Stimulated activated CD8-positive, alpha-beta memory T cell treated with anti-CD3 and anti-CD28 coated beads, Interleukin-15, amount 100 ng/mL, for 48 hours (primary cell): ENCODE measurements at places on chromosomes 16 and 17.

- no peak for DNase-seq
Observed at GRCh38 chr17:75909051-75909811, 4.5 kb upstream of the MRPL38 start.

DNA sequence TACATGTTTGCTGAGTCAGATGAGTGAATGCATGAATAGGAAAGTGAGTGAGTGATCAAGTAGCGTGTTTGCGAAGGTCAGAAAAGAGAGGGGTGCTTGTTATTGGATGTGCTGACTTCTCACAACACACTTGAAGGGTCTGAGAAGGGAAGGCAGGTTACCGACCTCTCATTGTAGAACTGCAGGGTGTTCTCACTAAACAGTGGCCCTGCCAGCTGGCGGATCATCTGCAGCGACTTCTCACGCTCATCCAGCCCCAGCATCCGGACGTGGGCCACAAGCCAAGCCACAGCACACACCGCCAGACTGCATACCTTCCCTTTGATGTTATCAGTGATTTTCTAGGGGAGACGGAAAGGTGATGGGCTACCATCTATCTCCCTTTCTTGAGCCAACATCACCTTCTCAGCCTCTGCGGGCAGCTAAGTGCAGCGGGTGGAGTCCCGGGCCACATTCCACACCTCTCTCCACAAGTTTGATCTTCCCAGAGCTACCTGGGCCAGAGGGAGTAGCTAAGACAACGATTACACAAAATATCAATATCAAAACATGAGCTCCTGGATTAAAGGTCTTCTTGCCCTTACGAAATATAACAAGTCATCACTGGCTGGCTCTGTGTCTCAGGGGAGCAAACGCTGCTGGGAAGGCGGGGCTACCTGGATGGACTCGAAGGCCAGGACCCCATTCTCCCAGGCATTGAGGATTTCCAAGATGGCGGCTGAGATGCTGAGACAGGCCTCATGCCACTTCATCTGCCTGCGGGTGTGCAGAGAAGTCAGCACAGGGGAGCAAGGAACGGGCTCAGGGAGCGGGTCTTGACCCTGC is 11.0 kb downstream of the CSF3 start:
- DNase-seq: no peak

- no peak for DNase-seq
Observed at GRCh38 chr16:23131931-23132621, 17.2 kb downstream of the USP31 start.

GRCh38 chr16:30397056-30397455 is 1.8 kb downstream of the ZNF48 start:
- no peak for DNase-seq

DNA sequence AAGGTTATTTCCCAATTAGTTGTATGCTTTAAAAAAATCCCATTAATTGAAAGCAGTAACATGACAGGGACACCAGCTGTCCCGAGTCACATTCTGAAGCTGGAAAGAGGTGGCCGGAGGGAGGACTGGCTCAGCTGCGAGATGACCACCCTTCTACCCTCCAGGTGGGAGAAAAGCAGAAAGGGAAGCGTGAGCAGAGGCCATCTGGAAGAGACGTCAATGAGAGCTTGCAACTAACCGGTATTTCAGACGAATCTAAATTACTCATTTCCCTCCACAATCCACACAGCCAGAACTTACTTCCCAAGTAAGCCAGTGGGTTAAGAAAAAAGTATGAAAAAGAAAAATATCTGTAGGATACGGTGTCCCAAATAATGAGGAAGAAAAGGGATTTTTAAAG is 28.5 kb upstream of the SLC38A8 start:
- no peak for DNase-seq

DNA sequence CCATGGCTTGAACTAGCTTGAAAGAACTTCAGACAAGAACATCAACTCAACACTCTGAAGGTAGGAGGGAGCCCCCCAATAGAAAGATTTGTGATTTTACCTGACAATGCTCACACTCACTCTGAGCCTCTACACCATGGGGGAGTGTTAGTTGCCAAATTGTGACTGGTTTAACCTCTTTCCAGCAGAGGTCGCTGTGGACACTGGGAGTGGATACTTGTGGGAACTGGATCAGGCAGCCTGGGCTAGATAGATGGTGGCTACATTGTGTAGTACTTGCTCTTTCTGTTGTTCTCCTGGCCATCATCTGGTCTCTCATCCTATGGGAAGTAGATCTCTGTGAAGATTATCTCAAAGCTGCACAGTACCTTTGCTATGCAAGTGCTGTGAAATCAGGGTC is 2.9 kb downstream of the SMPD3 start:
- DNase-seq: peak; percentile 15

GRCh38 chr16:85216522-85217375 is 104.5 kb upstream of the CIBAR2 start:
- peak; percentile 15 for DNase-seq

GRCh38 chr17:12545877-12546513 is 119.7 kb upstream of the MYOCD start:
- no peak for DNase-seq

DNA sequence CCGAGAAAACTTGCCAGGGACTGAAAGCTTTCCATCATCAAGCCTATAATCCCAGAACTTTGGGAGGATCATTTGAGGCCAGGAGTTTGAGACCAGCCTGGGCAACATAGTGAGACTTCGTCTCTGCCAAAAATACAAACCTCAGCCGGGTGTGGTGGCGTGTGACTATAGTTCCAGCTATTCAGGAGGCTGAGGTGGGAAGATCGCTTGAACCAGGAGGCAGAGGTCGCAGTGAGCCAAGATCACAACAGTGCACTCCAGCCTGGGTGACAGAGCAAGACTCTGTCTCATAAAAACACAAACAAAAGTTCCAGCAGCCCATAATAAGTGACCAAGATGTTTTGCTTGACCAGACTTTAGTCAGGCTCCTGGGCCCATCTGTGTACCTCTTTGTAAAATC is 1.9 kb downstream of the MEAK7 start:
- no peak for DNase-seq

GRCh38 chr17:53525590-53525989 is 297.1 kb upstream of the KIF2B start:
- no peak for DNase-seq

- no peak for DNase-seq
Observed at GRCh38 chr16:72985995-72986394, 61.9 kb downstream of the ZFHX3 start.

GRCh38 chr17:7217113-7217987 is 2.3 kb downstream of the DLG4 start:
- no peak for DNase-seq

DNA sequence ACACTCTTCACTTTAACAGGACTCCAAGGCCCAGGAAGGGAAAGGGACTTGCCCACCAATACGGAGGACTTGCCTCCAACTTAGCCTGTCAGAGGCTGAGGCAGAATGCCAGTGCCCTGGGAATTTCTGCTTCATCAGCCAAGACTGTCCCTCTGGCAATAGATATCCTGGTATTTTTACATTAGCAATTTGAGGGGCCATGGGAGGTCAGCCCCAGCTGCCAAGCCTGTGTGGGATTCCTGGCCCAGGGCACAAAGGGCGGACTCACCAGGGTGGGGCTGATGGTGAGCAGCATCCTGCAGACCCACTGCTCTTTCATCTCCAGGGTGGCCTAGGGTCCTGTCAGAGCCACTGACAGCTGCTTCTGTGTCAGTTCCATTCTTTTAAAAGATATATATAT is 78.3 kb upstream of the CIBAR2 start:
- no peak for DNase-seq

DNA sequence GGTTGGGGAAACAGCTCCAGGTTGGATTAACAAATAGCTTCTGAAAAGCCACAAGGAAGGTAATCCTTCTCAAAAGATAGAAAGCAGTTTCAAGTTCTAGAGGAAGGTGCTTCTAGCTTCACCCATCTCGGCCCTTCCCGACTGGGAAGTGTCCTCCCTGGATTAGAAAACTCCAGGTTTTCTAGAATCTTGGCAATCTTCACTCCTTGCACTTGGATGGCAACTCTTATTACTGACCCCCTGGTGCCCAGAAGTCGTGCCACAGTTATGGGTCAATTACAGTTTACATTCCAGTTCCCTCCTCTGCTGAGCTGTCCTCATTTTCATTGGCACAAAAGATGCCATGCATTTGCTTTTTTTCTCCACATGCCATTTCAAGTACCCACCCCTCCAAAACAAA is 65.6 kb downstream of the SMG6 start:
- DNase-seq: no peak

GRCh38 chr17:16569358-16569712 is 331 bp upstream of the ZNF287 start:
- no peak for DNase-seq

DNA sequence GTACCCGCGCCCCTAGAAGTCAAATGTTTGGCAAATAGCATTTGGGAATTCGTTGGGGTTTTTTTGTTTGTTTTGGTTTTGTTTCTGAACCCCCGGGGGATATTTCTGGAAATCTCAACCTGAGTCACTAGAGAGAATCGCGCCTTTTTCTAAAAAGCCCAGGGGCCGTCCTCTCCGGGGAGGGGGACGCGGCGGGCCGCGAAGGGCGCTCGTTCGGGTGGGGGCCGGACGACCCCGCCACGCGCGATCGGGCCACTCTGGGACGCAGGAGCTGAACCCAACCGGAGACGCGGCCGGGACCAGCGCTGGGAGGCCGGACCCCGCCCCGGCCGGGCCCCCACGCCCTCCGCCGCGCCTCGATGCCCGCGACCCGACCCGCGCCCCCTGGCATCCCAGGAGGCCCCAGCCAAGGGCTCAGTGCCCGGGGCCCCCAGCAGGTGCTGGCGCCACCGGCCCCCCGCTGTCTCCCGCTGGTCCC is 302 bp downstream of the LITAF start:
- DNase-seq: no peak

DNA sequence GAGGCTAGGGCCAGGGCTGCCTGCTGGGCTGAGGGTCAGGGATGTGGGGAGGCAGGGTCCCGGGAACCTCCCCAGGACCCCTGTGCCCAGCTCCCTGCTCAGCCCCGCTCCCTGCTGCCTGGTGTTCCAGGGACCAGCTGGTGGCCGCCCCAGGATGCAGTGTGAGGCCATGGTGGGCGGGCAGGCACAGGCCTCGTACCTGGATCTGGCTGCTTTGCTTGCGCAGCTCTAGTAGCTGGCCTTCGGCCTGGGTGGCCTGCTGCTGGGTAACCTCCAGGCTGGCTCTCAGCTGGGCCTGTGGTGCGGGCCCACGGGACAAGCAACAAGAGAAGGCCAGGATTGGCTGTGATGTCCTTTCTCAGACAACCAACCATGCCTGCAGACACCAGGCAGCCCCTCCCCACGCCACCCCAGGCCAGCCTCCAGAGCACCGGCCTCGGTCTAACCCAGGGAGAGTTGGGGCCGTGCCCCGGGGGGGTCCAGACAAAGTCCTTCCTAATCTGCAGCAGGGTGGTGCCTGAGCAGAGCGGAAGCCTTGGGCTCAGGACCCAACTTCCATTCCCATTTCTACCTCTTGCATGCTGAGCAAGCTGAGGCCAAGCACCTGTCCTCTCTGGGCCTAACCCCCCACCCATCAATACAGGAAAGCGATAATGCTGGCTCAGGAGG is 4.1 kb downstream of the TRIM65 start:
- DNase-seq: no peak

DNA sequence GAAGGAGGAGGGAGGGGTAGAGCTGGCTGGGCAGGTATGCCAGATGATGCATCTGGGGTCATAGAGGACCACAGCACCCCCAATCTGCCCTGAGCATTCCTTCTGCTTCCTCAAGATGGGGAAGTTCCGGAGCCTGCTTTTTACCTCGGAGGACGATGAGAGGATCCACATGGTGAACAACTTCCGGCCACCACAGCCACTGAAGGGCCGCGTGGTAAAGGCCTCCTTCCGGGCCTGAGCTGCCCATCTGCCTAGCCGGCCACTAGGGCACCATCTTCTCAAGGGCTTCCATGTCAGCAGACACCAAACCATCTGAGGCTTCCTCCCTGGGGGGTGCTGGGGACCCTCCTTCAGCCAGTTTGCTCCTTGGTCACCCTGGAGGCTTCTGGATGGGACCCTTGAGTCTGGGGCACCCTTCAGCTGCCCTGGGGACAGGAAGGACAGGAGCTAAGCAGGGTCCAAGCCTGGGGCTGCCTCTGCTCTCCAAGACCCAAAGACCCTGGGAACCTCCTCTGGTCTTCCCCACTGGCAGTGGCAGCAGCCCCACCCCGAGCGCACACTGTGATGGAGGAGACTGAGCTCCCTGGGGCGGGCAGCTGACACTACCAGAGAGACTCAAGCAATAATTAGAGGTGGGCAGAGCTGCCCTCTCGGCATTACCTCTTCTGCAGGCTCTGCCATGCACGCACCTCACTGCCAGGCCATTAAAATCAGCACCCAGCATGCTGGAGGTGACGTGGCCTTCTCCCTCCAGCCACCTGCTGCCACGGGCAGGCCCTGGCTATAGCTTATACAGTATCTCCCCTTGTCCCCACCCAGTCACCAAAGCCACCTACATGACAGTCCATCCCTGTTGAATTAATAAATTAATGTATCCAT is 9.3 kb downstream of the CA7 start:
- DNase-seq: no peak

GRCh38 chr17:48549281-48549630 is 4.3 kb upstream of the HOXB2 start:
- no peak for DNase-seq

DNA sequence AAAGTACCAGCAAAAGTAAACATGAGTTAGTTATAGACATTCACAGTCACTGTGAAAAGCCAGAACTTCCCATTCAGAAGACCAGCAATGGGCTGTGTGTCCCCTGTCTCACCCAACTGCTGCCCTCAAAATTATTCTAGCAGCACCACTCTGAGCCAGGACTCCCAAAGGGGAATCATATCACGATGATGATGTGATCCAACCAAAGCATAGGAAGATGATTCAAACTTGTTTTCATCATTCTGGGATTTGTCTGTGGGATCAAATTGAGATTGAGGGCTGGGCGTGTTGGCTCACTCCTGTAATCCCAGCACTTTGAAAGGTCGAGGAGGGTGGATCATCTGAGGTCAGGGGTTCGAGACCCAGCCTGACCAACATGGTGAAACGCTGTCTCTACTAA is 6.4 kb upstream of the NAT9 start:
- DNase-seq: no peak

DNA sequence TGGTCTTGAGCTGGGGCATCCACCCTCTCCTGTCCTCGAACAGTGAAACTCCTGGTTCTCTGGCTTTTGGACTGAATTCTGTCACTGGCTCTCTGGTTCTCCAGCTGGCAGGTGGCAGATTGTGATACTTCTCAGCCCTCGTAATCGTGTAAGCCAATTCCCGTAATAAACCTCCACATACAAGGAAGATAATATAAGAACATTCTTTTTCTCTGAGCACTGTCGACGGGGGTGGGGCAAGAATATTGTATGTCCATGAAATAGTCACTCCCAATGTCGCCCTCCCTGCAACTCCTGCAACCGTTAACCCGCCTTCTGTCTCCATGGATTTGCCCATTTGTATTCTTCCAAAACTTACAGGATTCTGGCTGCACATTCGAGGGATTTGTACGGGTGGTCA is 39.2 kb upstream of the RPH3AL start:
- no peak for DNase-seq

GRCh38 chr17:22221344-22221743 is 529.0 kb downstream of the KCNJ18 start:
- no peak for DNase-seq
